ENCODE measurements at places on chromosomes 1 and 21.
A peak's percentile ranks its signal among the peaks of the same experiment; 100 is the strongest.

DNA sequence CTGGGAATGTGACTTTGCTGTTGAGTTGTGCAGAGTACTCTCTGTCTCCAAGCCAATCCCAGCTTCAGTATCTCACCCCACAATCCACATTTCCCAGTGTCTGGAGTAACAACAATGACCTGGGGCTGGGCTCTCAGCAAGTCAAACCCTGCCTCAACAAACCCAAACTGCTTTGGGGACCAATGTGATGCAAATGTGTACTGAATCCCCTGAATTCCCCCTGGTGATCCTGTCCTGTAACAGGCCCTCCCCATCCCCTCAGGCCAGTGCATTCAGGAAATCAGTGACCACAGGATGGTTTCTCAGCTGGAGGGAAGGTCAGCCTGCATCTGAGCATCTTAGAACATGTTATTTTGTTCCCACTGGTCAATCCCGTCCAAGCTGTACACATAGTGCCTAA lies 36.7 kb upstream of the HAO2 start:
- DNase-seq = no peak

DNA sequence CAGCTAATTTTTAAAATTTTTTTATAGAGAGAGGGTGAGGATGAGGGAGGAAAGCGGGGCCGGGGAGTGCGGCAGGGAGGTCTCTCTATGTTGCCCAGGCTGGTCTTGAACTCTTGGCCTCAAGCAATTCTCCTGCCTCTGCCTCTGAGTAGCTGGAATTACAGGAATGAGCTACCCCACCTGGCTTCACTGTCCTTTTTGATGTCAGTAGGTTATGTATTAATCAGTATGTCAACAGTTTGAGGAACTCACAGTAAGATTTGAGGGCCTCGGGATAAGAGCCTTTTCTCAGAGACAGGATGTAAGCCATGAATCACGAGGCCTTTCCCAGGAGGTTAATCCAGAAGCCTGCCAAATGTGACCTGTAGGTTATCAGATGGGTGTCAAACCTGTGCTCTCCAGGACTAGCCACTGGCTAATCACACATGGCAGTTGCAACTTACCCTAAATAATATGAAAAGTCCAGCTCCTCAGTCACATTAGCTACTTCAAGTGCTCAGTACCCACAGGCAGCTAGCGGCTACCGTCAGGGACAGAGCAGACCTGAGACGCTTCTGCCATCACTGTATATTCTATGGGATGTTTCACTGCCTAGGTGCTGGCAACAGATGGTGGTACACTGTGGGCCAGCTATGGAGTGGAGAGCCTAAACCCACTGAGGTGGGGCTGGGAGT lies 33.1 kb downstream of the TRIM67 start:
- no peak for DNase-seq

DNA sequence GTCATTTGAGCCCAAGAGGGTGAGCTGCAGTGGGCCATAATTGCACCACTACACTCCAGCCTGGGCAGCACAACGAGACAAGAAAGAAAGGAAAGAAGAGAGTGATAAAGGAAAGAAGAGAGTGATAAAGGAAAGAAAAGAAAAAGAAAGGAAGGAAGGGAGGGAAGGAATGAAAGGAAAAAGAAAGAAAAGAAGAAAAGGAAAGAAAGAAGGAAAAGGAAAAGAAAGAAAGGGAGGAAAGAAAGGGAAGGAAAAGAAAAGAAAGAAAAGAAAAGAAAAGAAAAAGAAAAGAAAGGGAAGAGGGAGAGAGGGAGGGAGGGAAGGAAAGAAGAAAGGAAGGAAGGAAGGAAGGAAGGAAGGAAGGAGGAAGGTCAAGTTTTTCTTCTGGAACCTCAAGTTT lies 17.5 kb downstream of the TRIT1 start:
- DNase-seq = no peak

DNA sequence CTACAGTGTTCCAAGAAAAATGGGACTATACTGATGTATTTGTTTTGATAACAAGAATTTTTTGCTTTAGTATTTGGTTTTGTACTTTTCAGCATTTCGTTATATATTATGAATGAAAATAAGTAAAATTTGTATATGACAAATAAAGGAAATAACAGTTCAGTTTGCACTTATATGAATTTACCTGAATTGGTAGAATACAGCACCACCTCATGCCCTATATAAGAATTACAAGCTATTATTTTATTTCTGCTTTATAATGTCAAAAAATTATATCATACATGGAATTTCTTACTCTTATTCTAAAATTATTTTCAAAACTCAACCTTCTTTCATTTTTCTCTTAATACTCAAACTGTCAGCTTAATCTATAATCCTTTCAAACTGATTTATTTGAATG lies 14.6 kb downstream of the EFCAB7 start:
- no peak for DNase-seq

DNA sequence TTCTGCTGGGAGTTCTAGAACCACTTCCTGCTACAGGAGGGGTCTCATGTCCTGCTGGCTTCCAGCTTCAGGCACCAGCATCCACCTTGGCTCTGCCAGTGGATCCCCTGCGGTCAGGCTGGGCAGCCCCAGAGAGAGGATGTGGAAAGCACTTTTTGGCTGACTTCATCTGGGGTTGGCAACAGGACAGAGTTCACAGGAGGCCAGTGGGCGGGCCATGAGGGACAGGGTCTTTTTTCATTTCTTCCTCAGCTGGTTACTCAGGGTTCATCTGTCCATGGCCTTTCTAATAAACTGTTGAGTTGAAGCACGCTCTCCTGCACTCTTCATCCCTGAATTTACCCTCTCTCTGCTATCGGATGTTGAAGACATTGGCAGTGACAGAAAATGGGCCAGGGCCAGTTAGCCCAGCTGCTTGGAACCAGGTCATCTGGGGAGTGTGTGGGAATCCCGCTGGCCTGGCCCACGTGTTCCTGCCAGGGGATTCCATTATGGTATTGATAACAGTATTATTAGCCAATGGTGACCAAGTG lies 45.2 kb downstream of the RPS6KA1 start:
- DNase-seq = no peak

GRCh38 chr1:29548091-29548490 lies 311.8 kb downstream of the PTPRU start:
- DNase-seq = no peak

- DNase-seq = no peak
Measured at GRCh38 chr1:108670131-108670773, 9.4 kb upstream of the HENMT1 start.

- DNase-seq = peak; percentile 62
Measured at GRCh38 chr1:221478050-221478949, 263.6 kb downstream of the DUSP10 start.

DNA sequence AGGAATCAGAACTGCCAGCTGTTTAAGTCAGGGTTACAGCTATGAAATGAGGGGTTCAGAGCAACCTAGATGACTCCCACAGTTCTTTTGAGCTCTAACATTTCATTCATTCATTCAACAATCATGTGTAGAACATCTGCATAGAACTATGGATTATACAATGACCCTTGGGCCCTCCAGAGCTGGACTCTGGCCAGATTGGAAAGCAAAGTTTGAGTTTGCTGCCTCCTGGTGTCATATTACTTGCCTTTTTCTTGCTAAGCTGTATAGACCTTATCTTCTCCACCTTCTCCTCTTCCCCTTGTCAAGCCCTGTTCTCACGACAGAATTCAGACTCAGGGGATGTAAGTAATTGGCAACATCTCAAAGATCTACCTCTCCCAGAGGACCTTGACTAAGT lies 4.0 kb downstream of the CASQ2 start:
- no peak for DNase-seq

DNA sequence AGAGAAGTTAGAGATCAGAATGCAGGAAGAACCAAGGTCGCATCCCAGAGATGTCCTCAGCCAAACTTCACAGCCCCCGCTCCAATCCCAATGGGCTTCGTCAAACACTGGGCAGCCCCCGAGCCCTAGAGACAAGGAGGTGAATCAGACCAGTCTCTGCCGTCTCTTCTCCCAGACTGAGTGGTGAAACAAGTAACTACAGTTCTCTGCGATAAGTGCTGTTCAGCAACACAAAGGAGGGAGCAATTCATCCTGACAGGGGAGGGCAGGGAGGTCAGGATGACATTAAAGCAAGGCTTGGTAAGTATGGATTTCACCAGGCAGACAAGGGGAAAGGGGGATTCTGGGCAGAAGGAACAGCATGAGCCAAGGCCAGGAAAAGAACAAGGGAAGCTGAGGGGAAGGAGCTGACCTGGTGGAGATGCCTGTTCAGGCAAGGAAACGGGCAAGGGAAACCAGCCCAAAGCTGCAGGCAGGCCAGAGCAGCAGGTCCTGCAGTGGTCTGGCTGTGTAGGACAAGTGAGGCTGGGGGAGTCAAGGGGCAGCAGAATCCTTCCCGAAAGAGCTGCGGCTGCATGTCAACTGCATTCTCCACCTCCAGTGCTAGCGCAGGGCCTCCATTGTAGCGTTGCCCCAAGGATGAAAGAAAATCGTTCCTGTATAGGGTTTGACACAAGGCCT lies 13.6 kb upstream of the ERI3 start:
- no peak for DNase-seq

DNA sequence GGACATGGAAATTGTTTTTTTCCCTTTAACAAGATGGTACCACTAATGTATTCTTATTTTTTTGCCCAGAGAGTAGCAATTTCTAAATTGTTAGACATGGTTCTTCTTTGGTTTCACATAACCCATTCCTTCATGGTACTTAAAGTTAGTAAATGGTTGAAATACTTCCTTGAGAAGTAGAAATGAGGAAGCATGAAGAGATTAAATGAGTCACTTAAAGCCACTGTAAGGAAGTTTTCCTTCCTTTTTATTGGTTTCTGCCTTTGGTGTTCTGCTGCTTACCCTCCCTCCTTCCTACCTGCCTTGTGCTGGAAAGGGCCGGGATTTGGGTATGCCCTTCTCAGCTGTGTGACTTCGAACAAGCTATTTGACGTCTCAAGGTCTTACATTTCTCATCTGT lies 101.0 kb downstream of the KIF26B start:
- DNase-seq = no peak

- DNase-seq = no peak
Measured at GRCh38 chr1:186927884-186928283, 99.1 kb downstream of the PLA2G4A start.

- no peak for DNase-seq
Measured at GRCh38 chr1:59107916-59108315, 189.0 kb upstream of the FGGY start.

GRCh38 chr21:29224006-29224405 lies 74.7 kb upstream of the BACH1 start:
- no peak for DNase-seq

- DNase-seq = no peak
Measured at GRCh38 chr1:11641776-11642305, 12.4 kb downstream of the FBXO2 start.

- no peak for DNase-seq
Measured at GRCh38 chr1:230894664-230895063, 26.3 kb upstream of the C1orf198 start.

- DNase-seq = no peak
Measured at GRCh38 chr1:45304311-45305081, 22.2 kb upstream of the HPDL start.

DNA sequence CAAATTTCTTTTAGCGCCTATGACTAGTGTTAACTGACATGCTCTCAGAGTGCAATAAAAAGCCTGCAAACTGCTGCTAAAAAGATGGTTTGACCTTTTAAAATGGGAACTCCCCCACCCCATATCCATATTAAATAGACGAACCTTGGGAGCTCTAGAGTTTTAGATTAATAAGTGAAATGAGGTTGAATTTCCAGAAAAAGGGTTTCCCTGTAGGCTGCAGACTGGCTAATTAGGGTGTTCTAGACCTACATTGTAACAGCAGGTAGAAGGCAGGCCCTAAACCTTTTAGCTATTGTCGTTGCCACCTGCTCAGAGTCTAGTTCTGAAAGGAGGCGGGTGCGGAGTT lies 2.2 kb downstream of the FAM78B start:
- no peak for DNase-seq

- DNase-seq = no peak
Measured at GRCh38 chr1:167904652-167905130, 9.2 kb downstream of the ADCY10 start.

DNA sequence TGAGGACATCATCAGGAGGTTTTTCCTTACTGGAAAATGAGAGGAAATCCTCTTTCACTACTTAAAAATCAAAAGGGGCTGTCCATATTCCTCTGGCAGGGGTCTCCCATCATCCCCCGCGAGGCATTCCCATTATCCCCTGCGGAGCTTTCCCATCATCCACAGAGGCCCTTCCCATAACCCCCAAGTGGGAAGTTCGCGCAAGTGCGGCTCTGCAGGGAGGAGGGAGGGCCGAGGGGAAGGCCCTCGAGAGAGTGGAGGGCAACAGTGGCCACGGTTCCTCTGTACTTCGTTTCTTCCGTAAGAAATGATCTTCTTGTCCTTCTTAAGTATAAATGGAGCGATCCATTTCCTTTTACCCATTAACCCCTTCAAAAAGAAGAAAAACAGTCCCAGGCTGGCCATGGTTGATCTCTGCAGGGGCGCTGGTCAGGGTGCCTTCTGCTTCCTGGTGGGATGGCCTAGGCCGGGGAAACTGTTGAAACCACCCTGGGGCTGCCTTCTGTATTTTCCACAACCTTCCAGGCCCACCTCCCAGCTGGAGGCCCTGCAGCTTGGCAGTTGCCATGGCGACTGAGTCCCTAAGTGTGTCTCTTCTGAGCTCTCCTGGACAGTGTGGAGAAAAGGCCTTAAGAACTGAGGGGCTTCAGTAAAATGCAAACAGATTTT lies 3.6 kb upstream of the RSPH1 start:
- DNase-seq = no peak

GRCh38 chr1:22536506-22536905 lies 26.8 kb upstream of the EPHA8 start:
- no peak for DNase-seq

DNA sequence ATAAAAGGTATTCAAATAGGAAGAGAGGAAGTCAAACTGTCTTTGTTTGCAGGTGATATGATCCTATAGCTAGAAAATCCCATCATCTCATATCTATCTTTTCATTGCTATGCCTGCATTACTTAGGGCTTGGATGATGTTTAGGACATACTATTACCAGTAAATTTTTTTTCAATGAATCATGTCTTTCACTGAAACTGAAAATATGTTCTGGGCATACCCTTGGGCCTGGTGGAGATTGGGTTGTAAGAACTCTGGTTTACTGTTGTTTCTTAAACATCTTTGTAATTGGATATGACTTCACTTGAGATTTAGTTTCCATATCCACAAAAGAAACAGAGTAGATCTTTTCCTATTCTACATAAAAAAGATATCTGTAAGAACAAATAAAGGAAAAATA lies 502.2 kb upstream of the PRMT6 start:
- no peak for DNase-seq

- DNase-seq = no peak
Measured at GRCh38 chr1:194004146-194004545, 817.7 kb upstream of the B3GALT2 start.

- no peak for DNase-seq
Measured at GRCh38 chr1:71081697-71082080, 854 bp upstream of the ZRANB2 start.

DNA sequence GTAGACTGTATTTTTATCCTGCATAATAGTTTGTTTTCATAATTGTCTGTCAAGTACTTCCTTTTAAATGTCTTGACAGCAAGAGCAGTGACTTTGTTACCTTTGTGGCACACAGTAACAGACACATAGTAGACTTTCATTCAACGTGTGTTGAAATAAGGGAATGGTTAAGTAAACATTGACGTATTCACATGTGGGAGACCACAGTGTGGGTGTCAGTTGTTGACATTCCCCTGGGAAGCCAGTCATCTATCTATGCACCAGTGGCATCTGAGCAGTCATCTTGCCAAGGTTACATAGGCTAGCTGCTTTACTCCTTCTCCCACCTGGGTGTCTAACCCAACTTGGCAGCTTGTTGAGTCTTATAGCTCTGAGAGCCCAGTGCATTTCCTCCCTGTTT lies 1.4 kb upstream of the NUP133 start:
- DNase-seq = no peak

All from T47D (cell line).